ENCODE measurements at places on chromosomes 7 and 10.
A peak's percentile ranks its signal among the peaks of the same experiment; 100 is the strongest.

- no peak for DNase-seq
These were observed 231.5 kb downstream of the ELFN1 start for GRCh38 chr7:1901431-1902210.

DNA sequence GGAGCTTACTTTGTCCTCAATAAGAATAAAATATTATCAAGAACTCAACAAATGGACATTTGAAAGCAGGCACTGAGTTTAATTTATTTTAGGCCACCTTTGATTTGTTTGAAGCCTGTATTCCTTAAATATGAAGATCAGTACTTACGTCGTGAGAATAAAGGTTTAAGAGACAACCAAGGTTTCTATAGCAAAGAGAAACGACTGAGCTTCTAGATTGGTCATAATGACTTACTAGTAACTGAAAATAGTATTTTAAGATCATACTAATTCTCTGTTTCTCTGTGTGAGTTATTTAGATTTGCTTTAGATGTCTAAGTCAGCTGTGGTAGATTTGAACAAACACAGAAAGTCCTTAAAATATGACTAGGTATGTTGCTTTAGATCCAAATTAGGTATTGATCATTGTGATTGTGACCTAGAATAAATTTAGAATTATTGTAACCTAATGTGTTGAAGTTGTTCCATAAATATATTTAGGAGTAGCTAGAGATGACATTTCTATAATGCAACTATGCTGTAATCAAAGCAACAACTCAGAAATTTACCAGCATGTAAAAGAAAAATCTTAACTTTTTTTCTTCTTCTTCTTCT lies 2.4 kb upstream of the GLCCI1 start:
- DNase-seq, result no peak

DNA sequence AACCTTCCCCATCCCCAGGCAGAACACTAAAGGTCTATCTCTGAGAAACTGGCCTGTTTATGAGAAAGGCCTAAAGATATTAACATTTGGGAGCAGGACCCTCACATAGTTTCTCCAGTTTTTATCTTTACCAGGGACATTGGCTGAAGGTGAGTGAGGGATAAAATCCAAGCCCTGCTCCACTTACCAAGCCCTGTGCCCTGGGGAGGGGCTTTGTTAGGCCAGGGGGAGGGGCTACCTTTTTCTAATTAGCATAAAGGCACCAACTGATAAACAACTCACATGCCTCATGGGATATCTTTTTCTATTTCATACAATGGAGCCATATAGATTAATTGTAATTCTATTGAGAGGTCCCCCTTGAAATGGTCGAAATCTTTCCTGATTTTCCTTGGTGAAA lies 55.9 kb downstream of the RNLS start:
- no peak for DNase-seq

DNA sequence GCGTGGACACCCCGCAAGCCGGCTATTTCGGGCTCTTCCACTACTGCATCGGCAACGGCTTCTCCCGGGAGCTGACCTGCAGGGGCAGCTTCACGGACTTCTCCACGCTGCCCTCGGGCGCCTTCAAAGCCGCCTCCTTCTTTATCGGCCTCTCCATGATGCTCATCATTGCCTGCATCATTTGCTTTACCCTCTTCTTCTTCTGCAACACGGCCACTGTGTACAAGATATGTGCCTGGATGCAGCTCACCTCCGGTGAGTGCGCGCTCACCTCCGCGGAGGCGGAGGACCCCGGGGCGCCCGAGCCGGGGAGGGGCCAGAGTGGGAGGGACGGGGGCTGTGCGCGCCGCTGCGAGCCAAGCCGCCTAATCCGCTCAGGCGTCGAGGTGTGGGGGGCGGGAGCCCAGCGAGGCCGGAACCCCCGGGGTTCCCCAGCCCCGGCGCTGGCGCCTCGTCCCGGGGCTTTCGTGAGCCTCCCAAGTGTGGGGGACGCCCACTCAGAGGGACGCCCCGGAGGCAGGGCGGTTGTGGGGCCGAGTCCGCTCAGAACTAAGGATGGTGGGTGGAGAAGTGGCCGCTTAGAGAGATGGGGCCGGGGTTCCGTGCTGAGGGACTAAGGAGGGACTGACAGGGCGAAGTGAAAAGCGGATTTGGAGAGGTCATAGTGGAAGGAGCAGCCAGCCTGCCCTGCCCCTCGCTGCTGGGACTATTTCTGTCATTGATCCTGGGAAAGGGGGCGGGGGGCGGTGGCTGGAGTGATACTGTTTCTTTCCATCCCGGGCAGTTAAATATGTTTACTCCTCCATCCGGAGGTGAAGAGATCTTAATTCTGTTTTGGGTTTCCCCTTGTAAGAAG lies 795 bp downstream of the LHFPL3 start:
- no peak for DNase-seq

DNA sequence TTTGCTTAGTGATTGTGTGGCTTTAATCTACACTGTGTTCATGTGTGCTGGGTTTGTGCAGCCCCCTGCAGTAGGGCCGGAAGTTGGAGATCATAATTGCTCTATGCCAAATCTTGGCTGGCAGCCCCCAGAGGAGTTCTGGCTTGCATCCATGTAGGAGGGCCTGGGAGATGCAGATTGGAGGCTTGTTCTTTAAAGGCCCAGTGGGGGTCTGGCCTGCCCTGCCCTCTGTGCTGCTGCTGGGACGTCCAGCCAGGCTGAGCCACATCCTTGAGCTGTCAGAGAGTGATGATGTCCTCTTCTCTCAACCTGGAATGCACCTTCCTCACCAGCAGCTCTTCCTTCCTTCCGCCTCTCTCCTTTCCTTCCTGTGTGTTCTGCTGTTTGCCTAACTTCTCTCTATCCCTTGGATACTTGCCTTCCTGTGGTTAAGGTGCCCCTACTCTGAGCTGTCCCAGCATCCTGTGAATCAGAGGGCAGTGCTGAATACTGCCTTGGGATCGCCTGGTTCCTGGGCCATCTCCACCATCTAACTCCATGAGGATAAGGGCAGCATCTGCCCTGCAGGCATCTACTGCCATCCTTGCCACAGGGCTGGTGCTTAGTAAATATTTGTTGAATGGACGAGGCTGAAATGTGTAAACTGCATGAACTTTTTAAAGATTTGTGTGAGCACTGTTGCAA lies 30.2 kb downstream of the DOCK1 start:
- no peak for DNase-seq

DNA sequence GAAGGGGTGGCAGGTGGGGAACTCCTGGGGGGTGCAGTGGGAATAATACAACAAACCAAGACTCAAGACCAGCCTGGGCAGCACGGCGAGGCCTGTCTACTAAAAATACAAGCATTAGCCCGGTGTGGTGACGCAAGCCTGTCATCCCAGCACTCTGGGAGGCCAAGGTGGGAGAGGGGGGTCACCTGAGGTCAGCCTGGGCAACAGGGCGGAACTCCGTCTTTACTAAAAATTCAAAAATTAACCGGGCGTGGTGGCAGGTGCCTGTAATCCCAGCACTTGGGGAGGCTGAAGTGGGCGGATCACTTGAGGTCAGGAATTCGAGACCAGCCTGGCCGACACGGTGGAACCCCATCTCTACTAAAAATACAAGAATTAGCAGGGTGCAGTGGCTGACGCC lies 48.4 kb upstream of the ELFN1 start:
- no peak for DNase-seq

DNA sequence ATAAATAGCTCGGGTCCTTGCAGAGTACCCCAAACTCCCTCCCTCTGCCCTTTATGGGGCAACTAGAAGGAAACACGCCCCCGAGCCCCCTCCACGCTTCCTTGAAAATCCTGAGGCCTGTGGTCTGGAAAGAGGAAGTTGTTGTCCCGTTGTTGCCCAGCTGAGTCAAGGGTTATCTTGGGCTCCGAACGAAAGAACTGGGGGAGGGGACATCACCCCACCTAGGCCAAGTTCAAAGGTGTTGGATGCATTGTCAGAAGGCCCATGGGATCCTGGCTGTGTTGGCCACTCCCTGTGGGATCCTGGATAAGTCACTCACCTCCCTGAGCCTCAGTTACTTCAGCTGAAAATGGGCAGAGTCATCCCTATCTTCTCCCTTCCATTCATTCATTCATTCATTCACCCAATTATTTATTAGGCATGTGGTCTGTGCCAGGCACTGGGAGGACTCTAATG lies at the start of gene CCL24:
TSS of gene CCL24 (minus strand) at position 26 of the 456 bp plus-strand sequence. CDS start 91 bp downstream, outside the sequence.
- DNase-seq, result no peak

- no peak for DNase-seq
These were observed 113.9 kb upstream of the PRR15 start for GRCh38 chr7:29449569-29450260.

DNA sequence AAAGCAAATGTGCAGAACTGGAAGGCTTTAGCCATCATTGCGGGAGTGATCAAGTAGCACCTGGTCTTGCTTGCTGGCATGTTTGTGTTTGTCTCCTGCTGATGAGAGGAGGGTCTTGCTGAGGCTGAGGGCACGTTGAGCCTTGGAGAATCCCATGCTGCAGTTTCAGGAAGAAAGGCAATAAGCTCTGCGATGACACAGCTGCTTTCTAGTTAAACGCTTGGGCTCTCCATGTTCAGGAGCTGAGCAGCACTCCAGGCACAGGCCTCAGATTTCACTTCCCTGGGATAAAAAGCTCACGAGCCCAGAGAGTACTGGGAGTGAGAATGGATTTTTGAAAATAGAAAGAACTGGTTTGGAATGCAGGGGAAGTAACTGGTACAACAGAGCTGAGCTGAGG lies 100.8 kb downstream of the LRRC18 start:
- no peak for DNase-seq

GRCh38 chr10:13939391-13939790 lies 352.6 kb downstream of the PRPF18 start:
- no peak for DNase-seq

- DNase-seq, result no peak
These were observed 35.1 kb upstream of the NPVF start for GRCh38 chr7:25263337-25263736.

DNA sequence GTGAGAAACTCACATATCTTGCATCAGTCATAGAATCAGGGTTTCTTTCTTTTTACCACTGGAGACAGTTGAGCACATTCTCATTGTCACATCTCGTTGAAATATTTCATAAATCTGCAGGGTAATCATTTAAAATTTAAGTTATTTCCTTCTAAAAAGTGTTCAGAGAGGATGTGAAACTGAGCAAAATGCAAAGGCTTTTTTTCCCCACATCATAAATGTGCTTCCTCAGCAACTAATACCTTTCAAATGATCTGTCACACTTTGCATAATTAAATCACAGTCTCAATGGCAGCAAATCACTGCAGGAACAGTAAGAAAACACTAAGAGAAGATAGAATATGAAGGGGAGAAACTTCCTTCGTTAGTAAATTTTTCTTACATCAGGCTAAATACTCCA lies 187.5 kb downstream of the EVX1 start:
- no peak for DNase-seq

GRCh38 chr10:69745698-69746097 lies 56.0 kb upstream of the COL13A1 start:
- no peak for DNase-seq

GRCh38 chr10:132332433-132332754 lies 401 bp downstream of the LRRC27 start:
- DNase-seq, result no peak

DNA sequence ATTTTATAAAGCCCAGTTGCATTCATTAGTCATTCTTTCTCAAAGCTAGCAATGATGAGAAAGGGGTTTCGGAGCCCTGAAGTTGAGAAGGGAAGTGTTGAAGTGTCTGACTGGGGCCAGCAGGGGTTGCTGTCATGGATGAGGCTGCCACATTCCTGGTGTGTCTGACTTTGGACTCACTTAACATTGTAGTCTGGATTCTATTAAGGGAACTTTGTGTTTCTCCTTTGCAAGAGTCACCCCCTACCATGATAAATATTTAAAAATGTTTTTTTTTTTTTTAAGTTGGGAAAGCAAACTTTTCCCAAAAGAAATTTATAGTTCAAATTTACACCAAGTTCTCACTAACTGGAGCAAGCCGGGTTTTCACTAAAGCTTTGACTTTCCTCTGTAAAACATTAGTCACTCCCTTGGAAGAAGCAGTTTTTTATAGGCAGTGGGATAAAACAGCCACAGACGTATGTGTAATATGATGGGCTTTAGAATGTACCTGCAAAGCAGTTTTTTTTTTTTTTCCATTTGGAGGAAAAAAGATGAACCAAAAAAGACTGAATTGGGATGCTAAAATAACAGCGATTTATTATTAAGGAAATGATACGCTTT lies 243.6 kb downstream of the TWIST1 start:
- DNase-seq, result peak; percentile 73

- no peak for DNase-seq
These were observed 341.0 kb downstream of the AUTS2 start for GRCh38 chr7:69939317-69939716.
